ENCODE measurements at places on chromosomes 1 and 21.

DNA sequence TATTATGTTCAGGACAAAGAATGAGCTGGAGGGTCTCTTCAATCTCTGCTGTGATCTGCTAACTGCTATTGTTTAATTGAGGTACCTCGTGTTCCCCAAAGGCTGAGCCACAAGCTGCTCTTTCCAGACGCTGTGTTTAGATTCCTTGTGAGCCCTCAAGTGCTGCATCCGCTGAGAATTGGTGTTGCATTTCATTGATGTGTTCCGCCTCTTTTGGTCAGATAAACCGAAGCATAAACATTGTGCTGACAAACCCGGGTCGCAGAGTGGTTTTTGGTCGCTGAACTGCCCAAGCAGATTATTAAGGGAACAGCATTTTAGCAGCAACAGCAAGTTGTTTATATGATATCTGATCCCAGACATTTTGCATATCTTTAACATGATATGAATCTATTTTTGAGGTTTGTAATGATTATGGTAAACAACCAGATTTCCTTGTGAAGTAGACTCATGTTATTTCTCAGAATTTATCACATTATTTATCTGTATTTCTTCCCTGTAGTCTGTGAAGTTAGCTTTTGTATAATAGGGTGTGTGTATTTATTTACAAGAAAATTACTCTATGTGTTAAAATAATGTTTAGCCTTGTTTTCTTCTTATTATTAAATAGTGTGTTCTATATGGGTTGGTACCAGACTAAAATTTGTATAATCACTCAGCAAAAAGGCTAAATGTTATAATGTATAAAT lies 217.2 kb upstream of the C1orf105 start:
- DNase-seq = no peak

GRCh38 chr1:4132352-4133296 lies 232.6 kb upstream of the C1orf174 start:
- no peak for DNase-seq

GRCh38 chr1:153251562-153251961 lies 7.9 kb upstream of the LORICRIN start:
- no peak for DNase-seq

GRCh38 chr21:24375201-24375600 lies 1232.1 kb downstream of the MRPL39 start:
- no peak for DNase-seq
